ENCODE measurements at places on chromosomes 11 and 22. TPM values are rescaled to one million over a fixed set of nuclear protein-coding genes. Genes with fewer than 3 reads are reported as not detected.

Gene ROM1
- 0.79 TPM for total RNA-seq

Gene PGM2L1
- total RNA-seq, result 17.7 TPM

Gene GCAT
- 28.8 TPM for total RNA-seq

Gene LRRC32
- 0.59 TPM for total RNA-seq

Gene OR56A1
- 0.07 TPM for total RNA-seq

Gene PNPLA5
- 5.2 TPM for total RNA-seq

Gene TAF6L
- 37.7 TPM for total RNA-seq

Gene SCN2B
- total RNA-seq, result not detected

Gene SHISAL1
- total RNA-seq, result 3.0 TPM

Gene SCGB1D2
- not detected for total RNA-seq

Gene XKR3
- total RNA-seq, result not detected

Gene VSIG2
- total RNA-seq, result not detected

Gene PLAAT4
- total RNA-seq, result 3.5 TPM

Gene CECR2
- 154 TPM for total RNA-seq

Gene SLC17A6
- total RNA-seq, result not detected

Gene NRIP3
- 4.2 TPM for total RNA-seq

Measured in H9 (cell line).